Activated naive CD8-positive, alpha-beta T cell treated with anti-CD3 and anti-CD28 coated beads for 36 hours (primary cell): ENCODE measurements at places on chromosomes 4 and X. TPM values are rescaled to one million over a fixed set of nuclear protein-coding genes. Genes with fewer than 3 reads are reported as not detected.

The RHOXF1 gene
- total RNA-seq: not detected

The GAGE1 gene
- total RNA-seq: not detected

DNA sequence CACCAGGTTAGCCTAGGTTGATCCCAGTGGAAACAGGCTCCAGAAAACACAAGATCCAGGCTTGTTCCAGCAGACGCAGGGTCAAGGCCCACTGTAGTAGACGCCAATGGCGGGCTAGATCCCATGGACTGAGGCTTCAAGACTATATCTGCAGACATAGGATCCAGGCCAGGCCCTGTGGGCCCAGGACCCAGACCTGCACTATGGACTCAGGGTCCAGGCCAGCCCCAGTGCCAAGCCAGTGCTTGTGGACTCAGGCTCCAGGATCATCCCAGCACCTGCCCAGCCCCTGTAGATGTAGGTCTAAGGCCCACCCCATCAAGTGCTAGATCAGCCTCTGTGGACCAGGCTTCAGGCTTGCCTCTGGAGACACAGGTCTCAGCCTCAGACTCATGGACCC, 300.9 kb downstream of the CHIC1 start:
- DNase-seq: no peak
- H3K4me3 ChIP-seq: no peak overlapping the region
- H3K27me3 ChIP-seq: no peaks in the 10 kb centered on the region
- no peak overlapping the region for H3K27ac ChIP-seq

- peaks cover 61% of the 10 kb centered on the region for H3K4me1 ChIP-seq
- DNase-seq: no peak
- peak overlapping the region; percentile 63 for H3K4me3 ChIP-seq
- peak overlapping the region; percentile 99 for H3K27ac ChIP-seq
- peaks cover 6% of the 10 kb centered on the region for H3K36me3 ChIP-seq
Observed at GRCh38 chrX:12985331-12985730, 10.4 kb downstream of the TMSB4X start.

GRCh38 chr4:100022792-100023222, 72.7 kb upstream of the H2AZ1 start:
- no peaks in the 10 kb centered on the region for H3K36me3 ChIP-seq
- H3K27ac ChIP-seq: no peak overlapping the region
